ENCODE measurements at places on chromosomes 6 and 20. TPM values are rescaled to one million over a fixed set of nuclear protein-coding genes. Genes with fewer than 3 reads are reported as not detected.

GRCh38 chr20:40687384-40688128 is 1.5 kb downstream of the MAFB start:
- no peak for DNase-seq

TMEM244 gene
- total RNA-seq, result not detected

CNPY3 gene
- total RNA-seq, result 28.4 TPM

APOBEC2 gene
- not detected for total RNA-seq

DNA sequence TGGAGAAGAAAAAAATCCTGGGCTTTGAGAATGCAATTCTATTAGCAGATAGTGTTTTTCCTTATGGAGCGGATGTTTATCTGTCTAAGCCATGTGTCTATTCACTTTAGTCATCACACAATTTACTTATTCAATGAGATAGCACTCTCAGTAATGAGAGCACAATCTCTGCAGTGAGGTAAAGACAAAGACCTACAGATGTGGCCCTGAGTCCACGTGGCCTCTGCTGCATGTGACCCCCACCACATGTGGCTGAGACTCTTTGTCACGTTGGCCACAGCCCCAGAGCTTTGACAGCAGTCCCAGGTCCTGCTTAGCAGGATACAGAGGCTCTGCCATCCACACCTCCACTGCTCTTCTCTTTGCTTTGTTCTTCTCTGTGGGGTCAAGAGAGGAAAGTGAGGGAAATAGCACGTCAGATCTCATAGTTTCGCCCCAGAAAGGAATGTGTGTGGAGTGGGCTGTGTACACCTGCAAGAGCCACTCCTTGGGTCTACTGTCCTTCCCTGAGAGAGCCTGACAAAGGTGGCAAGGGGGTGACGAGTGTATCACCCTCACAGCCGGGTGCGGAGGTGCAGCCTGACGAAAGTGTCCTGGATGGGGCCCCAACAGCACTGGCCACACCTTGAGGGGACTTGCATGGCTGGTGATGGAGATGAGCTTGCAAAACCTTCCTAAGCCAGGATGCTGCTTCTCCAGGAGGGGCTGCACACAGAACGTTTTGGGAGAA is 40.7 kb downstream of the ZNF831 start:
- no peak for DNase-seq

ZNF311 gene
- total RNA-seq, result 0.63 TPM
